ENCODE measurements at places on chromosomes 12 and 14. TPM values are rescaled to one million over a fixed set of nuclear protein-coding genes. Genes with fewer than 3 reads are reported as not detected.

Gene ARHGEF40
- 42.8 TPM for total RNA-seq

Gene TMEM120B
- 15.7 TPM for total RNA-seq

Gene P3H3
- total RNA-seq, result 175 TPM

Gene HSPB8
- total RNA-seq, result 18.9 TPM

Gene FLRT2
- 2.2 TPM for total RNA-seq

Gene TAS2R50
- total RNA-seq, result 3.5 TPM
